ENCODE measurements at places on chromosomes 4 and X.

DNA sequence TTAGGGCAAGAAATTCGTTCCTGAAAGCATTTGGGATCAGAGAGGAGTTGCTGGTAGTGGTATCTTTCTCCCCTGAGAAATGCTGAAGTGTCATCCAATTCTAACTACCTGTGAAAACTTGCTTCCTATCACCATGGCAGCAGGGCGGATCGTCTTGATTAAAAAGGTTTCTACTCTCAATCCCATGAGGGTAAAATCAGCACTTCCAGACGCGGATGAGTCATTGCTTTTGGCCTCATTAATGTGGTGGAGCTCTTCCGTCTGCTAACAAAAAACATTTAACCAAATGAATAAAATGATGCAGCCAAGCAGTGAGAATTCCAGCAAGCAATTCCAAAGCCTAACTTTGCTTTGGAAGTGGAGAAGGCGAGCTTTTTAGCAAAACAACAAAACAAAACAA, 325.6 kb downstream of the CAMK2D start:
- no peak for DNase-seq

DNA sequence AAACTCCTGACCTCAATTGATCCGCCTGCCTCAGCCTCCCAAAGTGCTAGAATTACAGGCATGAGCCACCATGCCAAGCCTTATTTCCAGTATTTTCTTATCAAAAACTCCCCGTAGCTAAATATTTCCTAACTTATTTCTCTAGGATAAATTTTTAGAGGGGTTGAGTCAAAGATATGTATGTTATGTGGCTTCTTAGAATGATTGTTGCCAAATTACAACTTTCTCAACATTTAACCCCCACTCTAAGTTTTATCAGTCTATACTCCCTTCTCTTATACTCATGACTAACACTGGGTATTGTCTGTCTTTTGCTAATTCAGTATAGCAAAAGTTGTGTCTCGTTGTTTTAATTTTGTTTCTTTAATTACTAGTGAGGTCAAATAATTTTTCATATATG, 187.7 kb upstream of the LNX1 start:
- no peak for DNase-seq

DNA sequence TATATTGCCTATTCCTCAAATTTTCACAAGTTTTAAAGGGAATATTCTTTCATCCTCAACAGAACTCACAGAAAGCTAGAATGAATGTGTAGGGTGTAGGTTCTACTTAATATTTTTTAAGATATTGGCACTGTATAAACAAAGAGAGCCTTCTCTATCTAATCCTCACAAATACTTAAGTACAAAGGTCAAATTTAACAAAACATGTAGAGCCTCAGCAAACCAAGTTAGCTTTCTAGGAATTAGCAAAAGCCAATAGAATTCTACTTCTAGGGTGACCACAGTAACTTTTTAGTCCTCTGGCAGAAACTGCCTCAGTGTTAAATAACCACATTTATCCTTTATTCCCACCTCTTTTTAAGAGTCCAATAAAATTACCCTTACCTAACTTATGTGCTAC, 19.3 kb downstream of the DHX15 start:
- DNase-seq: no peak

DNA sequence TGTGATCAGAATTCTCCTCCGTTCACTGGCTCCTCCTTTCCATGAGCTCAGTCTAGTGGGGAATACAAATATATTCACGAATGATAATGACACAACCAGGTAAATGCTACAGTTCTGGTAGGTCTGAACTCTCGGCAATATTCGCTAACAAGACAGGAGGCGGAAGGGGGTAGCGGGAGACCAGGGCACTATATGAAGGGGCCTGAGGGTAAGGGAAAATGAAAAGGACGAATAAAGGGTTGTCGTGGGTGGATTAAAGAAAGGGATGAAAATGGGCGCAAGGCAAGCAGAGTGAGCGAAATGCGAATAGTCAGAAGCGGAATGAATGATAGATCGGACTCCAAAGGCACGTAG, 743 bp downstream of the NKAP start:
- DNase-seq: no peak

DNA sequence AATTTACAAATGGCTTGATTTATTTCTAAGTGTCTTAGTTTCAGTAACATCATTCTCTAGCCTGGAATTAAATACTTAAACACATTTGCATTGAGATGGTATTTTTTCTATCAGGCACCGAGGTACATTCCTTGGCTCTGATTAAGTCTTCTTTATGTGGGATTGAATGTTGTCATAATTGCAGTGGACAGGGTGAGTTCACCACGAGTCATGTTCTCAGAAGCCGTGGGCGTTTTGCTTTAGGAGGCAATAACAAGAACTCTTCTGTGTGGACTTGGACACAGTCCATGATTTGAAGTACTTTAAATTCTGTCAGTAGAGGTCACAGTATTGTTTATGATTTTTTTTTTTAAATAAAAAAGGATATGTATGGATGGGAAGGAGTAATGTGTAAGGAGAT, 57.1 kb upstream of the EFHC2 start:
- DNase-seq: no peak
